ENCODE measurements at places on chromosomes 1 and 21.

DNA sequence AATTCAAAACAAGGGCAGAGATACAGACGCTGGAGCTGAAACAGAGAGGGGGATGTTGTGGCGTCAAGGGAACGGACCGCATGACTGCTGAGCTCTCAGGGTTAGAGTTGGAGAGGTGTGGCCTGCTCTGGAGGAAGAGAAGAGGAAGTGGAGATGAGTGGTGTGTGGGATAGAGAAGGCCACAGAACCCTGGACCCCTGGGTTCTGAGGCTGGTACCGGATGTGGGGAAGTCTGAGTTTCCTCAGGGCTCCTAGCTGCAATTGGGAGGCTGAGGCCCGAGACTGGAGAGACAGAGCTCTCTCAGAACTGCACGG lies 1.8 kb downstream of the BCAN start:
- DNase-seq, result no peak

GRCh38 chr1:171595324-171595723 lies 26.7 kb upstream of the MYOCOS start:
- DNase-seq, result no peak

GRCh38 chr21:35256468-35256988 lies 207.4 kb upstream of the RUNX1 start:
- DNase-seq, result no peak

GRCh38 chr1:20137055-20137454 lies 2.1 kb upstream of the PLA2G2F start:
- no peak for DNase-seq

DNA sequence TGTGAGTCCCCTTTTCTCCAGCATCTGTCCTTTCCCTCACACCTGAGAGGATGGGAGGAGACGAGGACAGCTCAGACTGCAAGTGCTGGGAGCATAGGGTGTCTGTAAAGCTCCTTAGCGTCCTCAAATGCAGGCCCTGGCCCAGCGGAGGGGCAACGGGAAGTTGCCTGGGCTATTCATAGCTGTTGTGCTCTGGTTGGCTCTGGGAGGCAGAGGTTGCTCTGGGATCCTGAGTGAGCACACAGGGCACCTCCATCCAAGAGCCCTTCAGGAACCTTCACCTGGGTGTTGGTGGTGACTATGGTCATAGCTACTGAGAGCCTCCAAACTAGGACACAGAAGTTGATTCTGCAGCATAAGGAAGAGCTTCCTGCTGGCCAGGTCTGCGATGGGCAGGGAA lies 2.6 kb downstream of the PADI1 start:
- no peak for DNase-seq

DNA sequence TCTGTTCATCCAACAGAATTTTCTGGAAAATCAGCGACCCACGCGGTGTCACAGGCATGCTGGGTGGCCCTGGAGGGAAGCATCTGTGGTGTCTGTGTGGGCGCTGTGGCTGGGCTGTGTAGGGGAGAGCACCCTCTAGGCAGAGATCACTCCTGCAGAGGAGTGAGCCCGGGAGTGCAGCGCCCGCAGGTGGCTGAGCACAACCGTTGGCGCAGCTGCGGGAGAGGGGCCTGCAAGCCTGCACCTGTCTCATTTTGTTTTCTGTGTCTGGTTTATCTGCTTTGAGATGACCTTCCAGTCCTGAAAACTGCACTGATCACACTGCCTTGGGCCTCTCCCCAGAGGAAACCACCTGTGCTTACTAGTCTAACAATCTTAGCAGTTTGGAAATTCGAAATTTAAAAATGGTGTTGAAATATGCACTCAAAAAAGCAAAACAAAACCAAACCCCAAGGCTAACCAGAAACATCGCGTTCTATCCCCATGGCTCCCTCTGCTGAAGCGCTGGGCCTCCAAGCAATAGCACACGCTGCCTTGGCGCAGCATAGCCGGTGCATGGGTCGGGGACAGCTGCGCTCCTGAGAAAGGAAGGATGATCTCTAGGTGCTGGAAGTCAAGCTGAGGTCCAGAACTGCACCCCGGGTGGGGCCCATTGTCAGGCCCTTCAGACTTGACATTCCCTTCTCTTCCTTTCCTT lies 4.8 kb downstream of the FAM3B start:
- no peak for DNase-seq

- no peak for DNase-seq
Measured at GRCh38 chr1:109383087-109383779, 14.5 kb downstream of the SORT1 start.

- DNase-seq, result no peak
Measured at GRCh38 chr21:28731700-28732321, 260.9 kb downstream of the LTN1 start.

- DNase-seq, result no peak
Measured at GRCh38 chr1:183670169-183670568, 17.1 kb upstream of the APOBEC4 start.

- no peak for DNase-seq
Measured at GRCh38 chr21:36565540-36565939, 85.6 kb upstream of the CLDN14 start.

DNA sequence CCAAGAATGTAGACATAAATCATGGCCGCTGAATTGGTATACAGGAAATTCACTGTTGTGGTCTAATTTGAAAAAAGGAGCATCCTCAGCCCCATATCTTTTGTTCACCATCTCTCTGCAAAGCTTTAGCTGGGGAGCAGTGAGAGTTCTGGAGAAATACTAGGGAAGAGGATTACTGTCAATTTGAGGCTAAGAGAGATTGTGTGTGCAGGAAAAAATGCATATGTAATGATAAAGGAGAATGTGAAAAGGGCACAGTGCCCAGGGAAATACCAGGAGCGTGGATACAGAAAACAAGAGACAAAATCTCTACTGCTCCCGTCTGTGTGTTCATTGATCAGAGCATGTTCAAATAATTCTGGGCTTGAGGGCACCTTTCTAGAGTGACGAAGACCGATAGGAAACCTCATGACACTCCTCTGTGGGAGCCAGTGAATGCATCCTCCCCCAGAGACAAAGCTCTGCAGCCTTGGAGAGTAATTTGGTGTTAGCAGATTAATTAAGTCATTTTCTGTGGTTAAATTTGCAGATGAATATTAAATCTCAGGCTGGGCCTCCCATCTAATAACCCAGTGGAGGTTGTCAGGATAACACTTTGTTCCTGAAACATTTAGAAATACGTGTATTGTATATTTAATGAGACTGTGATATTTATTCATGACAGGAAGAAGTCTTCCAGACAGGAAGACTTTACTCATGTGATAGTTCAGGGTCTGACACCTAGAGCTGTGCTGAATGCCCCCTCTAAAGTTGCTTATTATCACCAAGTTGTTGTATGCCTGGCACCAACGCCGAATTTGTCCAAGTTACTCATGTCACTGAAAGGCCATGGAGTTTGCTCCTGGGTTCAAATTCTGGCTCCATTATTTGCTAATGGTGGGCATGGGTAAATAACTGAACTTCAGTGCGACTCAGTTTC lies 287.3 kb upstream of the SGIP1 start:
- DNase-seq, result no peak

- no peak for DNase-seq
Measured at GRCh38 chr1:2186901-2187300, 7.7 kb downstream of the FAAP20 start.

DNA sequence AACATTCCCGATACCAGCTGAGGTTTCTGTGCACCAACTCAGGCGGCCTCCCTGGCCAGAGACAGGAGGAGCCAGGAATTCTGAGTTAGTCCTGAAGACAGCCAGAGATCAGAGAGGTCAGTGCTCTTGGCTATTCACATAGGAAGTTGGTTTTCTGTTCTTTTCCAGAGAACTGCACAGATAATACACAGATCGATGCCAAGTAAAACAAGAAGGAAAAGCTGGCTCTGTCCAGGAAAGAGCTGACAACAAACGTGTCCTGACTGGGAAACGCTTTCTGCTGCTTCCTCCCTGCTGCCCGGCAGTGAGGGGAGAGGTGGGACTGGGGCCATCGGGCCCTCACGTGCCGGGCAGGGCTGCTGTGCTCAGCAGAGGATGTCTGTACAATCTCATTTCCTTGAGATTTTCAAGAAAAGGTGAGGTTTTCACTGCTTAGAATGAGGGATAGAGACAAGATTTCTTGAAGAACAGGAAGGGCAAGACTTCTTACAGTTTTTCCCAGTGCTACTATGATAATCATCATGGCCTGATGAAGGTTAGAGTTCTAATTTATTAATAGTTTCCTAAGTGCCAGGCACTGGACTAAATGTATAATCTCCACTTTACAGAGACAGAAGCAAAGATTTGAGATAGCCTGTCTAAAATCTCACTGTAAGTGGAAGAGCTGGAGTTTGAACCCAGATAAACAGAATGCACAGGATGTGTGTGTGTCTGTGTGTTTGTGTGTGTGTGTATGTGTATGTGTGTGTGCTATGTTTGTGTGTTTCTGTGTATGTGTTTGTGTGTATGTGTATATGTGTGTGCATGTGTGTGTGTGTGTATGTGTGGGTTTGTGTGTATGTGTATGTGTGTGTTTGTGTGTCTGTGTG lies 211.0 kb upstream of the RAB4A start:
- DNase-seq, result no peak

GRCh38 chr1:24364605-24364974 lies 45.4 kb downstream of the GRHL3 start:
- DNase-seq, result no peak

GRCh38 chr1:58352476-58353092 lies 193.9 kb downstream of the OMA1 start:
- no peak for DNase-seq

GRCh38 chr1:101081496-101082488 lies 56.2 kb upstream of the DPH5 start:
- no peak for DNase-seq

- DNase-seq, result no peak
Measured at GRCh38 chr1:78153092-78153736, 107.4 kb downstream of the GIPC2 start.

DNA sequence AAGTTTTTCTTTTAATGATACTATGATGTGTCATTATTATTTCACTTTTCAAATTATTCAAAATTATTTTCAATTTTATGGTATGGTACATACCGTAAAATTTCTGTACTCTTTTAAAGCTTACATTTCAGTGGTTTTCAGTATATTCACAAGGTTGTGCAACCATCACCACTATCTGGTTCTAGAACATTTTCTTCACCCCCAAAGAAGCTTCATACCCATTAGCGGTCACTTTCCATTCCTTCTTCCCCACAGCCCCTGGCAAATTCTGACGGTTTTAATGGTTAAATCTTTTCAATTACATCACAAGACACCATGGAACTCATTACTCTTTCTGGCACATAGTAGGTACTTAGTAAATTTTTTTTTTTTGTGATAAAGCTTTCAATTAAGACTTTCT lies 22.8 kb upstream of the ATP5PO start:
- DNase-seq, result no peak

DNA sequence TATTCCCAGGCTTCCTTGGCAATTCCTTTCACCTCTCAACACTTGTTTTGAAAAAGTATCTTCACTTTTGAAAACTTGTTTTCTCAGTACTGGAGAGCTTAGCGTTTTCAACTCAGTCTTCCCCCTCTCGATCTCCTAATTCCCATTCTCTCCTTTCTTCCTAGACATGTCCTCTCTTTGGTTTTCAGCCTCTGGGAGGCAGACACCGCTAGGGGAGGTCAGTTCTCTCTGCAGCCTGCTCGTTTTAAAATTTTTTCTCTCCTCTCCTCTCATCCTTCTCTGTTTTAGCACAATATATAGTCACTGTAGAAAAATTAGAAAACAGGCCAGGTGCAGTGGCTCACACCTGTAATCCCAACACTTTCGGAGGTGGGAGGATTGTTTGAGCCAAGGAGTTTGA lies 12.6 kb upstream of the RHEX start:
- no peak for DNase-seq

DNA sequence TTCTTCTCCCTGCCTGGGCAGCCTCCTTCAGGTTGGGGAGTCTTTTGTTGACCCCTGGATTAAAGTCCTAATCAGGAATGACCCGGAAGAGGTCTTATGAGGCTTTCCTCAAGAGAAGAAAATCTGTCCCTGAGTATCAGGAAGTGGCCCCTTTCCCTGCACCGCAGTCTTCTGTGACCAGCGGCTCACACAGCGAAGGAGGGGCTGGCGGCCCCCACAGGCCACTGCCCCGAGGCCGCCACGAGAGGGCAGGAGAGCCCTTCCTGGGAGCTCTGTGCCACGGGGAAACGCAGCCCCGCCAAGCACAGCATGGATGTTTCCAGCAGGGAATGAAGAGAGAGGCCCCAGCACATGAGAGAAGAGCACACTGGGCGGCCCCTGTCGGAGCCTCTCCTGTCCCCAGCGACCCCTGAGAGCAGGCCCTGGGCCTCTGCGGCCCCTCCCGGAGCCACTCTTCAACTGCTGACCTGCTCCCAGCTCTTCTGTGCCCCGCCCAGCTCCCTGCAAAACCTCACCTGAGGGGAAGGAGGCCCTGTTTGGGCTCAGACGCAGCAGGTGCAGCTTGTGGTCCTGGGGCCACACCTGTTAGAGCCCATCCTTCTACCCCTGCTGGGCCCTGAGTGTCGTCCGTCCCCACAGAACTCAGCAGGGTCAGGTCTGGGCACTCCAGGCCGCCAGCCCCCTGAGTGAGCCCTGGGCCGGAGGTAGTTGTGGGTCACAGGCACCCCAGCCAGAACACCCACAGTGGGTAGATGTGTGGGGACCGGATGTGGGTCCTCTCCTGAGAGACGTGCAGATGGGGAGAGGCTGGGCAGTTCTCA lies 4.9 kb upstream of the POFUT2 start:
- peak; percentile 68 for DNase-seq

DNA sequence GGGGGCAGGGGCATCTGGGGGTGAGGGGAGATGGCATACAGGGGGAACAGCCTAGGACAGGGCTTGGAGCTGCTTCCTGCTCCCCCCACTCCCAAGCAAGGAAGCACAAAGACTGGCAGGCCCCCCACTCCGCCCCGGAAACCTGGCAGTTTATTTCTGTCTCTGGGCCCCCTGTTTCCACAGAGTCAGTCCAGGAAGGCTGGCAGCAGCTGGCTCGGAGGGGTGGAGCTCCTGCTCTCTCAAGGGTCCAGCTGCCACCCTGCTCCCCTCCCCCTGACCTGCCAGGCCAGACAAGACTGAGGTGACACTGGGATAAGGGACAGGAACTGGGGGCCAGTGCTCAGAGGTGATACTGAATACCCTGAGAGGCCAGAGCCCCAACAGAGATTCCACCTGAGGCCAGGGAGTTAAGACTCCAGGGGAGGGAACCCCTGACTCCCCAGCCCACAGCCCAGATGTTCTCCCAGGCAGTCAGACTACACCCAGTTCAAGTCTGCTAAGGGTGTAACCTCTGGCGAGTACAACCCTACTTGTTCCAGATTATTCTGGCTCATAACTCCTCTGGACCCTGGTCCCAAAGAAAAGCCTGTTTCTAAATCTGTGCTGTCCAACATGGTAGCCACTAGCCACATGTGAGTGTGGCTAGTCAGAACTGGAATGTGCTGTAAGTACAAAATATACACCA lies 26.3 kb downstream of the AHDC1 start:
- DNase-seq, result no peak

GRCh38 chr1:116119876-116120275 lies 8.7 kb downstream of the MAB21L3 start:
- no peak for DNase-seq

- no peak for DNase-seq
Measured at GRCh38 chr1:70970407-70970806, 77.2 kb downstream of the PTGER3 start.
